Pulmonary artery endothelial cell (primary cell): ENCODE measurements at places on chromosomes 12 and 14. TPM values are rescaled to one million over a fixed set of nuclear protein-coding genes. Genes with fewer than 3 reads are reported as not detected.

Gene HHIPL1
- 2.2 and 4.3 TPM in 2 replicates for total RNA-seq

Gene KCNK13
- 0.04 TPM in 1 of 2 replicates, not detected in the other for total RNA-seq

Gene KCNC2
- not detected in 2 replicates for total RNA-seq

Gene PWP1
- total RNA-seq = 118 and 143 TPM in 2 replicates

Gene SERPINA12
- not detected in 2 replicates for total RNA-seq

Gene KRT79
- total RNA-seq = not detected in 2 replicates

Gene OVCH1
- total RNA-seq = 0.21 TPM in 1 of 2 replicates, not detected in the other

Gene PRH2
- not detected in 2 replicates for total RNA-seq

Gene CELA1
- not detected in 2 replicates for total RNA-seq

Gene TAS2R43
- 0.40 and 1.3 TPM in 2 replicates for total RNA-seq
